Muscle of leg (tissue), 16 donors: ENCODE measurements at places on chromosomes 11 and 22. TPM values are rescaled to one million over a fixed set of nuclear protein-coding genes. Genes with fewer than 3 reads are reported as not detected.

DNA sequence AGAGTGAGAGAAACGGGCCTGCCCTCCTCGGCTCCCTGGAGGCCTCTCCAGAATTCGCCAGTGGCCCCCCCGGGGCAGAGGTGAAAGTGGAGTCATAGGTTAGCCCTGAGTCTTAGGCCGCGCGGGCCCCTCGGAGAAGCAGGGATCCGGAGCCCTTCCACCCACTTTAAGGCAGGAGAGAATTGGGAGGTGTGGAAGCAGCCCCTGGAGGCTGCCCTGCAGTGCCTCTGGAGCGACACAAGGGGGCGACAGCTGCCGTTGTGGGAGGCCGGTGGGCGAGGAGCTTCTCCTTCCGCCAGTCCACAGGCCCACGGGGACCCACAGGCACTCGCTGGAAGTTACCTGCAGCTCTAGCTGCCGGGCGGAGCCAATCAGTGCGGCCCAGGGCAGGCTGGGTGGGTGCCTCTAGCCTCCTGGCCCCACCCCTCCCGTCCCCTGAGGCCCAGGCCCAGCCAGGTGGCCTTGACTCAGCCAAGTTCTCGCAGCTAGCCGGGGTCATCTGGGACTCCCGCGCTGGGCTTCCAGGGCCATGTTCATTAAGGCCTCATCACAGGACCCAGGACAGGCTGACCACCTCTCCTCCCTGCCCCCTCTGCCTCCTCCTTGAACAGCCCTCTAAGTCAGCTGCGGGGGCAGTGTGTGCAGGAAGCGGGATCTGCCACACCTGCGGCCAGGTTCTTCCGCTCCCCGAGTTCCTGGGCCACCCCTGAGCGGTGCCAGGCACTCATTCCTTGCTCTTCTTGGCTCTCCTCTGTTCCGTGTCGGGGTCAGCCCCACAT, 5.0 kb downstream of the DGKZ start:
- no peak for DNase-seq

- no peak for DNase-seq
Observed at GRCh38 chr11:124923296-124923695, 4.2 kb downstream of the HEPN1 start.

- DNase-seq = peak; percentile 52
Observed at GRCh38 chr11:120532832-120533196, 21.3 kb downstream of the GRIK4 start.

DNA sequence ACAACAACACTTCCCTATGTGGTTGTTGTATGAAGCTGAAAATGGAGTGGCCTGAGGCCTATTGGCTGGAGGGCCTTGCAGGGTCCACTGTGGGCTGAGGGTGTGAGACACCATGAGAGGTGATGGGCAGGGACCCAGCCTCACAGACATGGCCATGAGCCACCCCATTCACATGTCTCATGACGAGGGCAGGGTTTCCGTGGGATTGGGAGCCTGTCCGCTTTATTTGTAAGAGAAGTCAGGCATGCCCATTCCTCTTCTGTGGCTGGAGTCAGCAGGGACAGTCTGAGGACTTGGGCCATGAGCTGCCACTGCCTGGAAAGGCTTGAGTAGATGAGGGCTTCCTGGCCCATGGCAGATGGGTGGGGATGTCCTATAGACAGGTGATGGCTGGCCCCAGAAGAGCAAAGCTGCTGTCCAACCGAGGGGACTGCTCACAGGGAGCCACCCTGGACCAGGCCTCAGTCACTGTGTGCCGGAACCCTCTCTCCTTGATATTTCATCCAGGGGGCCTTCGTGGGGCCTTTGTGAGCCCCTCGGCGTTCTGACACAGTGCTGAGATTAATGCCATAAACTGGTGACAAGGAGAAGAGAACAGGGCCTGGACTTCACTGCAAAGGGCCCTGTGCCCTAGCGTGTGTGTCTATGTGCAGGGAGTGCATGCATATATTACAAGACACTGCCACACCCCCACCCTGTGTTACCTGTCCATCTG, 971.9 kb downstream of the BRD1 start:
- DNase-seq = no peak

GRCh38 chr22:34986523-34986922, 79.4 kb upstream of the ISX start:
- peak; percentile 61 for DNase-seq

Gene SYT12
- total RNA-seq = not detected

Gene DDI1
- not detected for total RNA-seq

Gene FGF4
- total RNA-seq = 5.4 TPM
